ENCODE measurements at places on chromosomes 2 and 18. TPM values are rescaled to one million over a fixed set of nuclear protein-coding genes. Genes with fewer than 3 reads are reported as not detected.

The C2orf81 gene
- 0.62 TPM for total RNA-seq

GRCh38 chr18:45374878-45375630 lies 240.2 kb upstream of the SLC14A2 start:
- DNase-seq = no peak

GRCh38 chr2:30024281-30024680 lies 102.9 kb upstream of the ALK start:
- no peak for DNase-seq

- no peak for DNase-seq
These were observed 305.1 kb downstream of the CELF4 start for GRCh38 chr18:37260367-37261093.

The LRRTM1 gene
- 0.30 TPM for total RNA-seq

GRCh38 chr2:173613386-173613785 lies 258.7 kb downstream of the CDCA7 start:
- no peak for DNase-seq

Data from Right ventricle myocardium superior (tissue), 1 donor.